ENCODE measurements at places on chromosomes 5 and 9.

GRCh38 chr5:10601246-10602030 lies 37.6 kb downstream of the ANKRD33B start:
- DNase-seq = peak; percentile 87

DNA sequence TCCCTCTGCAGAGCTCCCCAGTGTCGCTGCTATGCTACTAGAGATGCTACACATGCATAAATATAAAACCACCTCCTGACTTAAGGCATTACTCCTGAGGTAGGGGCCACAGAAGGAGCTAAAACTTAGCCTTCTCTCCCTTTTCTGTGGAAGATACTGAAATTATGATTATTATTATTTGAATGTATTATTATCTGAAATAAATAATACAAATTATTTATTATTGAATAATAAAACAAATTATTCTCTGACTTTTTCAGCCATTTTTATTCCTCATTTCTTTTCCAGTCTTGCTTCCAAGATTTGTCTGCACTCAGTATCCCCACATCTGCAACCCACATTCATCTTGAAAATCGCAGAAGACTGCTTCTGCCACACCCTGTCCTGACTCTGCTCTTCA lies 414.9 kb upstream of the ACO1 start:
- DNase-seq = no peak

GRCh38 chr5:68419637-68420452 lies 204.3 kb downstream of the PIK3R1 start:
- DNase-seq = no peak

- DNase-seq = no peak
Observed at GRCh38 chr9:109941771-109942170, 161.8 kb downstream of the PALM2AKAP2 start.

DNA sequence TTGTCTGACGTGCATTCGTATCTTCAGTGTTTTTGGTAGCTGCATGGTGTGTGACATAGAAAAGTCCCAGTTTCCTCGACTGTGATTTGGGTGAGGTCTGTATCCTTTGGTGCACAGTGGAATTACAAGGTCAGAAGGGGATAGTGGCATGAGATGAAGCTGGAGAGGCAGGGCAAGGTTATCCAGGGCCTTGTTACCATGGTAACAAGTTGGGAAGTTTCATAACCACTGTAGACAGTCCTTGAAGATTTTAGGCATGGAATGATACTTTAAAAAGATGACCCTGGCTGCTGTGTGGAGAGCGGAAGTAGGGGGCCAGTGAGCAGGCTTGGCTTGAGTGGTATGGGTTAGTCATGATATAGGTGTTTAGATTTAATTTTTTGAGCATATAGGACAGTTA lies 11.9 kb downstream of the EHMT1 start:
- no peak for DNase-seq

DNA sequence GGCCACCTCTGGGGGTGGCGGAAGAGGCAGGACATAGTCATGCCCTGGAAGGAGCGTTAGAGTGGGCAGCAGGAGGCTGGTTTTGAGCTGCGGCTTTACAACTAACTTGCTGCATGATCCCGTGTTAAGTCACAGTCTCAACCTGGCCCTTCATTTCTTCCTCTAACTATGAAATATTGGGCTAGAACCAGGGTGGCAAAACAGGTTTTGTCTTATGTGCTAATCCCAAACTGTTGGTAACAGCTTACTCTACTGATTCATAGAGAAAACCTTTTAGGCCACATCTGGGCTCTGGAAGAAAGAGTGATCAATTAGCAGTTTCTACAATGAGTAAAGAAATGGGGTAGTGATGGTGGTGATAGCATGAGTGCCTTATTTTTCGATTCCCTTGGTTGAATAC lies 74.1 kb upstream of the CLINT1 start:
- DNase-seq = no peak

DNA sequence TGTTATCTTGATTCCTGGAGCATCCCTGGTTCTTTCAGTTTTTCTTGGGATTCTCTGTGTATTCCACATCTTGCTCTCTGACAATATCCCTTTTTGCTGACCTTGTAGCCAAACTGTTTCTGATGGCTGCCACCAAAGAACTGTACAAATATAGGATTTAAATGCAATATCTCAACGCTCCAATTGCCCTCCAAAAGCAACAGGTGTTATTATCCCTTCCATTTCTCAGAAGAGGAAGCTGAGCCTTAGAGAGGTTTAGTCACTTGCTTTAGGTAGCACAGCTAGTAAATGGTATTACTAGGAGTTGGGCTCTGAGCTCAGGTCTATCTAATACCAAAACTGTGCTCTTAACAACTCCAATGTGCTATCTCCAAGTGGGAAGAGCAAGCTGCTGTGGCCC lies 24.2 kb upstream of the HAND1 start:
- no peak for DNase-seq

GRCh38 chr9:99058964-99059921 lies 45.7 kb upstream of the TGFBR1 start:
- DNase-seq = no peak

- DNase-seq = peak; percentile 46
Observed at GRCh38 chr9:26261503-26262330, 583.5 kb upstream of the TUSC1 start.

GRCh38 chr9:102995033-102995432 lies at the start of gene CYLC2:
Gene CYLC2 (plus strand): TSS chr9:102995333. CDS start chr9:102995381, 48 bp downstream.
- no peak for DNase-seq

DNA sequence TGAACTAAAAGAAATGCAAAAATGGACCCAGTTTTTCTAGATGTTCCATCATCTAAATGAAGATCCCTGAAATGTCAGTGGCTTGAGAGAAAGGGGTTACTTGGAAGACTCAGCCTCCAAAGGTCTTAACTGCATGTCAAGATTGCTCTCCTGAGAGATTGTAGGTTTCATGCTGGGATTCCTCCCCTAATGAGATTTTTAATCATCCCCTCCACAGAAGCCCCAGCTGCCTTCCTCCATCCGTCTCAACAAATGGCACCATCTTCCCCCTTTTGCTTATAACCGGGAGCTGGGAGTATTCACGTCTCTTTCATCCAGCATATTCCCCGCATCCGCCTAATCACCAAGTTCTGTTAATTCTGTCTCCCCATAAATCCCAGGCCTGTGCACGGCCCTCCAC lies 104.5 kb downstream of the NSG2 start:
- DNase-seq = no peak

DNA sequence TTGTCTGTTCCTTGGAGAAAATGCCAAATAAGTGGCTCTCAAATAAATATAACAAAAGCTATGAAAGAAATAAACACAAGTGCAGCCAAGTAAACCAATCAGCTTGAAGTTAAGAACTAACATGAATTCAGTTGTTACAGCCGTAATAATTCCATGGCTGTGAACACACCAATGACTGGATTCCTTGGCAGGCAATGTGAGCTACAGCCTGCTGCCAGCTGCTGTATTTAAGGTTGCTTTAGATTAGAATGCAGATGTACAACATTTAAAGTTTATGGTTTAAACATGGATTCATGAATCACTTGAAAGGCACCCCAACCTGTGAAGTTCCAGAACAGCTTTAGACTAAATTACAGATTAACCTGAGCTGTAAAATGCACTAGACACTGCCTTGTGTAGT lies 626.4 kb upstream of the SEMA6A start:
- DNase-seq = no peak

DNA sequence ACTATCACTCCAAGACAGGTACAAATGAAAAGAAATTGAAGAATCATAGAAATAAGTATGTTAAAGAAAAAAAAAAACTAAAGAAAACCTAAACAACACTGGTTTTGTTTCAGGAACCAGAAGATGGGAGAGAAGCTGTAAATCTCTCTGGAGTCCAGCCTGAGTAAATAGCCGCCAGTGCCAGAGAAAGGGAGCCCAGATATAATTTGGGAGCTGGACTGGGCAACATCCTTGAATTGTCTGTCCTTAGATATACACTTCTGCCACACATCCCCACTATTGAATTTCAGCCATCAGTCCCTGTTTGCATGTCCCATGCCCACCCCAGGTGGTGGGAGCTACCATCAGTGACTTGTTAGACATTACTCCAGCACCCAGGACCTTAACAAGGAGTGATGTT lies 979.6 kb downstream of the DTWD2 start:
- DNase-seq = no peak

DNA sequence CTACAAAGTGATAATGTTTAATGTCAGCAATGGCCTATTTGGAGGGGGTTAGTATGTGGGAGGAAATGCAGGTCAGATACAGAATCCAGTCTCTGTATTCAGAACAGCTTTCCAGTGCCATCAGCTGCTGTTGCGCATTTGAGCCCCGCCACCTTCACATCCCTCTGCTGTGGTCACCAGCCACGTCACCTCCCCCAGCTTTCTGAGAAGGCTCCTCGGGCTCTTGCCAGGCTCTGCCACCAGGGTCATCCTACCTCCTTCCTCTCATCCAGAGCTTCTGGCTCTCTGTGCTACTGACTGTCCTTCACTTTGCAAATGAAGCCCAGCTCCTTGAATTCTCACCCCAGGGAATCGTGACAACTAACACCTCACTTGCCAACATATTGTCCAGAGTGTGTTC lies 138.8 kb downstream of the PIK3R1 start:
- no peak for DNase-seq

DNA sequence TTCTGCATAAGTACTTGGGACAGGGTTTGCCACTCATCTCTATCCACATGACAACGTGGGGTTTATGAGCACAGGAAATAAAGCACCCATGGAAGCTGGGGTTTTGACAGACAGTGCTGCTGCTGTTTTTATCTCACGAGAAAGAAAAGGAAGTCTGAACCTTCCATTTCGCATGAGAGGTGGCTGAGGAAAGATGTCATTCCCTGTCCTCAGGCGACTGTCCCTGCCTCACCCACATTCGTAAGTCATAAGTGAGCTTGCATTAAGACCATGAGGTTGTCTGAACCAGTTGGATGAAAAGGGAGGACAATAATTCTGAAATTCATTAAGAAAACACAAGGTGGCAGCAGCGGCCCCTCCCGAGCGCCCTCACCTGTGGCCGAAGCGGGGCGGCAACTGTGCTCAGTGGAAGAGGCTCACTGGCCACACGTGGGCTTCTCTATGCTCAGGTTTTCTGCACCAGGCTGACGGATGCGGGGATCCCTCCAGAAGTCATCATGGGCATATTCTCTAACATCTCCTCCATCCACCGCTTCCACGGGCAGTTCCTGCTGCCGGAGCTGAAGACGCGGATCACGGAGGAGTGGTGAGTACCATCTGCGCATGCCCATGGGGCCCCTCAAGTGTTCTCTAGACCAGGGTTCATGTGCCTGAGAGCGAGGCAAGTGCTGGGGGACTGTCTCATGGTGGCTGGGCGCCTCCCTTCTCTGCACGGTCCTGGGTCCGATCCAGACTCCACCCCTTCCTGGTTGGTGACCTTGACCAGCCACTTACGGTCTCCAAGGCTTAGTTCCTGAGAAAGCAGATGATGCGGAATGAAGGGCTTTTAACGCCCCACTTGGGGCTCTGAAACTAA lies 54.7 kb upstream of the SUSD3 start:
- no peak for DNase-seq

- no peak for DNase-seq
Observed at GRCh38 chr9:79700607-79701360, 129.0 kb downstream of the TLE4 start.

- no peak for DNase-seq
Observed at GRCh38 chr9:88007291-88007650, 32.9 kb upstream of the CDK20 start.

DNA sequence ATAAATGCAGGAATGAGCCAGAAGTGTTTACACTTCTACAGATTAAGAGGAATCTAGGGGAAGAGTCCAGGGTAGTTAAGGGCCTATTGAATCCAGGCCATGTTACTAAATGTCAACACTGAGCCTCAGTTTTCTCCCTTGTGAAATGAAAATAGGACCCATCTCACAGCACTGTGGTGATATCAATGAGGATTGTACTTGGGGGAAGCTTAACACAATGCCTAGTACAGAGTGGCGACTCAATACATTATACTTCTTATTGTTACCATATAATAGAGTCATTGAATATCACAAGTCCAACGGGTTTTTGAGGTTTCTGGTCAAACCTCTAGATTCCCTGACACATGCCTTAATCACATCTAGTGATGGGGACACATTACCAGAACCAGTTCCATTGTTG lies 4.6 kb downstream of the TRUB2 start:
- no peak for DNase-seq

DNA sequence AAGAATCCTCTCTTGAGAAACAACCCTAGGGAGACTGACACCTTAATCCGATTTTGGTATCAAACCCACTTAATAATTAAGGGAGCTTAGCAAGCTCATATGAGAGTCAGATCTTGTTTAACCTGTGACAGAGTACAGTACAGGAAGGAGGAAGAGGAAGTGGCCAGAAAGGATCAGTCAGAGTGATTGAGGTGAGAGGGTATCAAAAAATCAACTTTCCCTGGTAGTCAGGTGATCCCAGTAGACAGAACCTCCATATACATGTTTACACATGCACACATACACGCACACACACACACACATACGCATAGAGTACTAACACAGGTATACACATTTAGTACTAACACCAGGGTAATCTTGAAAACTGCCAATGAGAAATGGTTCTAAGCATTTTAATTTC lies 56.8 kb downstream of the GLIS3 start:
- no peak for DNase-seq

- no peak for DNase-seq
Observed at GRCh38 chr5:119360905-119361593, 5.2 kb downstream of the TNFAIP8 start.

DNA sequence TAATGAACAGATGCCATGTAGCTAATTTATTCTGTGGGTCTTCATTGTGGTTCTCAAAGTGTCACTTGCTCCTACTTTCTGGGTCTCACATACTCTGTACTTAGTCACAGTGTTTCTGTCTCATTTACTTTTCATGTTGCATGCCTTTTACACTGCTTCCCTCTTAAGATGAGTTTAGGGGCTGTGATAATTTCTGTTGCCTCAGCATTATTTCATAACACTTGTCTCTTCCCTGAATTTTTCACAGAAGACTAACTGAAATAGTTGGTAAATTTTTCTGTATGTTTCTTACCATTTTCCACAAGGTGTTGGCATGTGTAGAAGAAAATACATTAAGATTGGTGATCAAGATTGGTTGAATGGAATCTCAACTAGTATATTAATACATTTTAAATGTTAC lies 59.6 kb downstream of the DENND4C start:
- DNase-seq = no peak

DNA sequence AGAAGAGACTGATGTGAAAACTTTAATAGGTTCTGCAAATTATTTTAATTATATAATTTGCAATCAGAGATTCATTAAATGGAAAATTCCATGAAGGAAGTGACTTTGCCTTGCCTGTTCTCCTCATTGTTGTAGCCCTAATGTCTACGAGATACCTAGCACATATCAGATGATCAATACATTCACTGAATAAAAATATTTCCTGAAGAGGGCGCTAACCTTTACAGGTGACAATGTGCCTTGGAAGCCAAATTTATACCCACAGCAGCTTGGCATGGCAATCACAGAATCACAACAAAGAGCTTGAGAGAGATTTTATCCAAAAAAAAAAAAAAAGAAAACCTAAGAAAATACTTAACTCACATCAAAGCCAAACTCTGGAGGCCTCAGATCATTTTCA lies 17.4 kb downstream of the HAUS6 start:
- peak; percentile 3 for DNase-seq

DNA sequence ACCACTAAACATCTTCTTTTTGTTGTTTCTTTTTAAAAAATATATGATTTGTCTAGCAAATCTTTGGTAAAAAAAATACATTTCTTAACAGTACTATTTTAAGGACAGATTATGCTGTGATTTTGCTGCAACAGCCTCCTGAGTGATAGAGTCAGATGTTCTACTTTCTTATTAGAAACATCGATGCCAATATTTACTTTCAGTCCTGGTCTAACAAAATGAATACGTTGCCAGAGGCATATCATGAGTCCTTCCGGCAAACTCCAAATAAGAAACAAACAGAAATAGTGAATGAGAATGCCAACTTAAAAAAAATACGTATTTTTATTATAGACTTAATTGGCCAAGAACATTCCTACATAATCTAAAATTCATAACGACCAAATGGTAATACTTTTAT lies 371.5 kb downstream of the ADGRV1 start:
- no peak for DNase-seq

GRCh38 chr5:146589028-146589345 lies 73.0 kb upstream of the GPR151 start:
- no peak for DNase-seq

Measured in amniotic stem cell (primary cell).